Ascending aorta (tissue), 2 donors: ENCODE measurements at places on chromosomes 5 and 9. TPM values are rescaled to one million over a fixed set of nuclear protein-coding genes. Genes with fewer than 3 reads are reported as not detected.

The SLC6A18 gene
- total RNA-seq, result not detected

The CREBRF gene
- 16.3 TPM for total RNA-seq

The GDA gene
- not detected for total RNA-seq

The KIF4B gene
- not detected for total RNA-seq

The FREM1 gene
- 0.85 TPM for total RNA-seq

The PCDHGC4 gene
- total RNA-seq, result 59.3 TPM

The NR4A3 gene
- 21.3 TPM for total RNA-seq

The BTNL3 gene
- not detected for total RNA-seq

The HAVCR2 gene
- 1.7 TPM for total RNA-seq

GRCh38 chr5:139140591-139141071, 57.5 kb downstream of the SIL1 start:
- DNase-seq, result no peak

- no peak for DNase-seq
Measured at GRCh38 chr5:1939256-1939655, 56.5 kb upstream of the IRX4 start.

- DNase-seq, result no peak
Measured at GRCh38 chr5:103860327-103860726, 297.7 kb upstream of the NUDT12 start.

GRCh38 chr9:16074963-16075362, 522.1 kb downstream of the CCDC171 start:
- no peak for DNase-seq

GRCh38 chr9:135811801-135812200, 95.5 kb downstream of the CAMSAP1 start:
- DNase-seq, result no peak

- no peak for DNase-seq
Measured at GRCh38 chr9:134663753-134664415, 22.3 kb downstream of the COL5A1 start.

DNA sequence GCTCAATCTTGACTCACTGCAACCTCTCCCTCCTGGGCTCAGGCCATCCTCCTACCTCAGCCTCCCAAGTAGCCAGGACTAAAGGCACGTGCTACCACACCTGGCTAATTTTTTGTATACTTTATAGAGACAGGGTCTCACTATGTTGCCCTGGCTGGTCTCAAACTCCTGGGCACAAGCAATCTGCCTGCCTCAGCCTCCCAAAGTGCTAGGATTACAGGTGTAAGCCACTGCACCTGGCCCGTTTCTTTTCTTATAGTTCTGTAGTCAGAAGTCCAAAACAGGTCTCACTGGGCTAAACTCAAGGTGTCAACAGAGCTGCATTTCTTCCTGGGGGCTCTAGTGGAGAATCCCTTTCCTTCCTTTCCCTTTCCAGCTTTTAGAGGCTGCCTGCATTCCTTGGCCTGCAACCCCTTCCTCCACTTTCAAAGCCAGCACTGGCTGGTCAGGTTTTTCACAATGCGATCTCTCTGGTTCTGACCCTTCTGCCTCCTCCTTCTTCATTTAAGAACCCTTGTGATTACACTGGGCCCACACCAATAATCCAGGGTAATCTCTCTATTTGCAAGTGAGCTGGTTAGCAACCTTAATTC, 16.3 kb downstream of the IRF1 start:
- DNase-seq, result no peak

DNA sequence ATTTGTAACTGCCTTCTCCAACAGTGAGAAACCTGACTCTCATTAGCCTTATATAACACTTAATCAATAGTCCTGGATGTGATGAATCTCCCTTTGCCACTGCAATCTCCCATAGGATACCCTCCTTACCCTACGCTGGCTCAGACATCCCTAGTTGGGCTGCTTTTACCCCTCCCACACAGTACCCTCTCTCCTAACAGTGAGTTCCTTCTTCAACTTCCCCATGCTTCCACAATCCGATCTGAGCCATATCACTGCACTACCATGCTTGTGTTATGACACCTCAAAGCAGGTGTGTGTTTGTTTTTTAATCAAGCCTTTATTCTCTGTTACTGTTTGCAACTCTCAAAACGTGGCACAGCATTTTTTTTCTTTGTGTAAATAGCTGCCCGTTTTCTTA, 60.5 kb upstream of the C9orf72 start:
- no peak for DNase-seq

- peak; percentile 80 for DNase-seq
Measured at GRCh38 chr5:15501091-15501791, 1.3 kb downstream of the FBXL7 start.

- no peak for DNase-seq
Measured at GRCh38 chr5:94499806-94500205, 118.6 kb downstream of the KIAA0825 start.

DNA sequence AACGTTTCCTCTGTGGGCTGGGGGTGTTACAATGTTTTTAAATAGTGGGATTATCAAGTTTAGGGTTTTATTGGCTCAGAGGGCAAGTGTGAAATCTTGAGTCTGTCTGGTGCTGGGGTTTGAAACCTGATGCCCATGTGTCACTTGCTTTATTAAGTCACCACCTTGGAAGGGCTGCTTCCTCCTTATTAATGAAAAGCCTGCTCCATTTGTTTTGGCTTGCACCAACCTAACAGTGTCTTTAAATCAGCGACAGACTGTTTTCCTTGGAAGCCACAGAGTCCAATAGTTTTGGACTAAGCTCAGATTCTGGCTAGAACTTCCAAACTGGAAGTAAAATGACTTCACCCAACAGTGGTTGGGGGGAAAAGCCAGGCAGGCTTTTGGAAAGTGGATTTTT, 10.7 kb upstream of the PALM2AKAP2 start:
- peak; percentile 71 for DNase-seq

- DNase-seq, result no peak
Measured at GRCh38 chr5:11476866-11477265, 427.4 kb downstream of the CTNND2 start.

DNA sequence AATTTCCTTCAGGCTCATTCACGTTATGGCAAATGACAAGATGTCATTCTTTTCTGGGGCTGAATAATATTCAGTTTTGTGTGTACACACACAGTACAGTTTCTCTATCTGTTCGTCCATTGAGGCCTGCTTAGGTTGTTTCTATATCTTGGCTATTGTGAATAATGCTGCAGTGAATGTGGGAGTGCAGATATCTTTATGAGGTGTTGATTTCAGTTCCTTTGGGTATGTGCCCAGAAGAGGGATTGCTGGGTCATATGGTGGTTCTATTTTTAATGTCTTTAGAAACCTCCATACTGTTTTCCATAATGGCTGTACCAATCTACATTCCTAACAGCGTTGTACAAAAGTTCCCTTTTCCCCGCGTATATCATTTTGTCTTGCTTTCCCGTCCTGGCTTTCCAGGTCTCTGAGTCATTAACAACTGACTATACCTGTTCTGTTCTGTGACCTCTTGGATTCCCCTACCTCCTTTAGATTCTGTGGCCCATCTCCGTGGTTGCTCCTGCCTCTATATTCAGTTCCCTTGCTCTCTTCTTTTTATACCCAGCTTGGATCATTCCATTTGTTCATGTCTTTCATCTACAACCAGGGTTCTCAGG, 6.8 kb downstream of the SNX30 start:
- no peak for DNase-seq

GRCh38 chr9:79360387-79361347, 211.1 kb upstream of the TLE4 start:
- no peak for DNase-seq

DNA sequence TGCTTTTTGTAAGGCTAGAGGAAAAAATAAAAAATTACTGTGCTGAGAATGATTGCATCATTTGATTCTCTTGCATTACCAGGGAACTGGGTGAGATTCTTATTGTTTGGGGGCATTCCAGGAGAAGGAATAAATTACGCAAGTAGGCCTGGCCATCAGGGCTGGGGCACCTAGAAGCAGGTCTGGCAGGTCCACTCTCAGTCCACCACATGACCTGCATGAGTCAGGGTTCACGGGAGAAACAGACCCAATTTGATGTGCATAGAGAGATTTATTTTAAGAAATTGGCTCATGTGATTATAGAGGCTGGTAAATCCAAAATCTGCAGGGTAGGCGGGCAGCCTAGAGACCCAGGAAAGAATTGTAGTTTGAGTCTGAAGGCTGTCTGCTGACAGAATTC, 59.6 kb downstream of the ZNF622 start:
- no peak for DNase-seq

GRCh38 chr9:125889112-125889475, 141.9 kb downstream of the PBX3 start:
- no peak for DNase-seq

GRCh38 chr9:105158020-105158419, 86.4 kb upstream of the SLC44A1 start:
- no peak for DNase-seq

DNA sequence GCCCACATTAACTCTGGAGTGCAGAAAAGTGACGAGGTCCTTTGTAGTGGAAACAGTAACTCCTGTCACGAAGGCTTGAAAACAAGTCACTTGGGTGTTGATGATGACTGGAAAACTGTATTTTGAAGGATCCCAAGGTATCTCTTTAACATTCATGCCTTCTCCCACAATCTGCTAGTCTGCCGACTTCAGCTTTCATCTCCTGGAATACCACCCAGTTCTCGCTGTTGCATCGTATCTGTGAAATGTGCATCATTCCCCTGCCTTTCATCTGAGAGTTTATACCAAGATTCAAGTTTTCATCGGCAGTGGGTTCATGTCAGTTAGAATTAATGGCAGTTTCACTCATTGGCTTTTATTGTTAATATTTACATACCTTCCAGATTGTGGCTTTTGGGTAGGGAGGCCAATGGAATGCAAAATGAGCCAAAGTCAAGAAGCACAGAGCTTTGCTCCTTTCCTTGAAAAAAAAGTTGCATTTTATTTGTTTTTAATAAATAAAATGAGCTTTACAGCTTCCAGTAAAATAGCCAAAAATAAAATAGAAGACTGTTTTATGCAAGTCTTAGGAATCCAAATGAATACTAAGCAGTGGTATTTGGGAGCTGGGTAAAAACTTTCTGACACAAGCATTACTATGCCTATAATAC, 575.2 kb upstream of the WWC1 start:
- DNase-seq, result no peak

- no peak for DNase-seq
Measured at GRCh38 chr9:120755810-120756434, 37.3 kb downstream of the FBXW2 start.

GRCh38 chr9:33867747-33868439, 50.9 kb downstream of the UBE2R2 start:
- peak; percentile 71 for DNase-seq

DNA sequence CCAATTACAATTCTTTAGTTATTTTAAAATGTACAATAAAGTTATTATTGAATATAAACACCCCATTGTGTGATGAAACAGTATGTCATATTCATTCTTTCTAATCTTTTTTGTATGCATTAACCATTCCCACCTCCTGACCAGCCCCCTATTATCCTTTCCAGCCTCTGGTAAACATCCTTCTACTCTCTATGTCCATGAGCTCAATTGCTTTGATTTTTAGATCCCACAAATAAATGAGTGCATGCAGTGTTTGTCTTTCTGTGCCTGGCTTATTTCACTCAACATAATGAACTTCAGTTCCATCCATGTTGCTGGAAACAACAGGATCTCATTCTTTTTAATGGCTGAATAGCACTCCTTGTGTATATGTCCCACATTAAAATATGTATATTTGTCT, 1858.9 kb upstream of the C9orf72 start:
- DNase-seq, result no peak

DNA sequence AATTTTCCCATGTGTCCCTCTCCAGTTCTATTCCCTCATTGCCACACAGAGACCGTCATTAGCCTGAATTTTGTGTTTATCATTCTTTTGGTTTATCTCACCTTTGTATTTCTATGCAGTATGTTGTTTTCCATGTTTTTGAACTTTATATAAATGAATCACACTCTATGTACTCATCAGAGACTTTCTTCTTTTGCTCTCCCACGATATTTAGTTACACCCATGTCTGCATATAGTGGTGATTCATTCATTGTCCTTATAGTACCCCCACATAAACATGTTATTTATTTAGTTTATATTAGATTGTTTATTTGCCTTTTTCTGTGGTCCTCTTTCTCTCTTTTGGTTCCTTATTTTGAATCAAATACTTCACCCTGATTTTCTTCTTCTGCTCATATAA, 199.7 kb downstream of the FSTL4 start:
- no peak for DNase-seq

DNA sequence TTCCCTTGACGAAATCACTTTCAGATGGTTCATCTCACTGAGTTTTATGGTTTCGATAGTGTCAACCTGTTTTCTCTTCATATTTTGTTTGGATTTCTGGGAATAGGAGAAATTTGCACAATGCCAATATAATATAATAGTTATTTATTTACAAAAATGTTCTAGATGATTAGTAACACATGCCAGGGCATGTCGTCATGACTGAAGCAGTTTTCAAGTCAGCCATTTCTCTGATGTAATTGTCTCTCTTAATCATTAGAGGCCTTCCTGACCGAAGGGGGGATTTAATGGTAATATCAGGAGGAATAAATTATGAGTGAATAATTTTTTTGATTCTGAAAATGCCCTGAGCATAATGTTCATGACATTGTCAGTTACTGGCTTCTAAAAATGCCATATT, 246.5 kb upstream of the ATP10B start:
- no peak for DNase-seq
